RWPE2 (cell line): ENCODE measurements at places on chromosomes 7 and 10.

DNA sequence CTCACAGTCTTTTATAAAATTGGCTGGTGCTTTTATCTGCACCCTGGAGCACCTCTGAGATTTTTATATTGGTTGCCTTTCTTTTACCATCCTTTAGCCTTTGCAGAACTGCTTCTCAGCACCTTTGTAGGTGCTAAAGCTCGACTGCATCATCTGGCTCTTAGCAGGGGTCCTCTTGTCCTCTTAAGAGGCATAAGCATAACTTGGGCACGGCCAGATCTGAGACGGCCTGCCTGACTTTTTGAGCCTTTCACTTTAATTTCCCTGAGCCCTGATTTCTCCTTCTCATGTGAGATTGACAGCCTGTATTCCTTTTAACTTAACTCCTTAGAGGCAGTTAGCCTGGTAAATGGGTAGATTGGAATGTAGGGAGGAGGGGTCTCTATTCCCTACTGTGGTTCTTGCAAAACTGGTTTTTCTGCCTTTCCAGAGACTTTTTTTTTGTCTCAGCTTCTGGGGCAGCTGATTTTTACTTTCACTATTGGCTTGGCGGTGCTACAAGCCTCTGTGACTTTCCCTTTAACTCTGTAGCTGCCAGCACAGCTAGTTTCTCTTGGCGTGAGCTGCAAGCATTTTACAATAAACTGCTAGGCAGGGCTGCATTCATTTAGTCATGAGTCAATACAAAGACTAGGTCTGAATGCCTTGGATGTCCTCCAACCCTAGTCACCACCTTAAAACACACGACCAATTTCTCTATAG lies 24.0 kb downstream of the ZPBP start:
- peak overlapping the region; percentile 2 for H3K27ac ChIP-seq
- no peak for DNase-seq
- peaks cover 2% of the 10 kb centered on the region for H3K4me1 ChIP-seq
- H3K4me3 ChIP-seq: peak overlapping the region; percentile 26

GRCh38 chr10:132148261-132149251 lies 38.2 kb upstream of the DPYSL4 start:
- peak; percentile 50 for DNase-seq
- no peak overlapping the region for H3K4me3 ChIP-seq
- H3K27ac ChIP-seq: no peak overlapping the region

DNA sequence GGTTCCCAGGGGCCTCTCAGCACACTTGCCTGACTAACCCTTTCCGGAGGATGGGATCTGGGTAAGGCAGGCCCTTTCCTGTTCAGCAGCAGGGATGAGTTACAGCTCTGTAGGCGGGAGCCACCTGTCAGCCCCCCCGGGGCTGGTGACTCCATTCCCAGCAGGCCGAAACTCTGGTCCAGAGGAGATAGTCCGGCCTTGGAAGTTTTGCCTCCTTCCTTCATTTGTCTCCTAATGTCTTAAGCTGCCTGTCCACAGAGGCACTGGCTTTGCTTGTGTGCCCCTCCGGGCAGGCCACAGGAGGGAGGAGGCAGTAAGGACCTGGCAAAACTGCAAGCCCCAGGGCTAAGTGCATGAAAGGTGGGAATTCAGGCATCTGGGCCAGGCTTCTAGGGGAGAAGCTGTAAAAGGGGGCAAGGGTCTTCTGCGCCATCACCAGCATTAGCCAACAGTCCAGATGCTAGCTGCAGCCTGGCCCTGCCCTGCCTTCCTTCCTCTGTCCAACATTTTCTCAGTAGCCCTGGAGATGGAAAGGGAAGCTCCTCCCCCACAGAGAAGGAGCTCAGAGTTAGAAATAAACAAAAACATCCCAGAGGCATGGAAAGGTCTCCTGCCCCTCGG lies 1.2 kb downstream of the ADIRF start:
- no peaks in the 10 kb centered on the region for H3K27me3 ChIP-seq
- no peaks in the 10 kb centered on the region; the same call in 1 of the 2 replicates for H3K36me3 ChIP-seq
- peak overlapping the region; percentile 53 for H3K4me3 ChIP-seq
- DNase-seq: no peak

DNA sequence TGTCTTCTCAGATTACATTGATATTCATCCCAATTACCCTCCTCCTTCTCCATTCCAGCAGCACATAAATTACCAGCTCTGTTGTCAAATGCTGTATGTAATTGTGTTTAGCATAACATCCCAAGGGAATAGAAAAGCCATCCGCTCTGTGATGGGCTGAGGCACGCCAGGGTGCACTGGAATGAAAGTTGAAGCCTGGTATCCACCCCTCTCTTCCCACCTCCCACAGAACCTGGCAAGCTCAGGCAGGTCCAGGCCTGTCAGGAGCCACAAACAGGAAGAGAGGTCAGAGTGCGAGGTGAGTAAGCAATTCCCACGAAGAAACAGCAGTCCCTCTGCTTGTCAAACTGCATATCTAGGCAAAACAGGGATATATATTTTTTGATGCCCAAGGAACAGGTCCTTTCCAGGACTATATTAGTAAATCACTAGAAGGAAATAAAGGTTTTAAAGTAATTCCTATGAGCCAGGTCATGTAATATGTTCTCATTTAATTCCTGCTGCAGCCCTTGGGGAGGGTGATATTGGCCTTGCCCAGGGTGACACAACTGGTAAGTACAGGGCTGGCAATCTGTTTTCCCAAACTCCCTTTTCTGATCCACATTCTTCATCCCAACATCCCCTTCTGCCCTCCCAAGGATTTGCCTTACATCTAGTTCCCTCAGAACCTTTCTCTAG lies 155.6 kb upstream of the GHITM start:
- H3K4me3 ChIP-seq: no peak overlapping the region
- H3K4me1 ChIP-seq: peaks cover 5% of the 10 kb centered on the region
- peak; percentile 73 for DNase-seq
- H3K27me3 ChIP-seq: no peaks in the 10 kb centered on the region

- no peak for DNase-seq
- H3K27me3 ChIP-seq: no peaks in the 10 kb centered on the region
- H3K4me3 ChIP-seq: peak overlapping the region; percentile 61
- H3K27ac ChIP-seq: peak overlapping the region; percentile 94
- peaks cover 38% of the 10 kb centered on the region for H3K36me3 ChIP-seq
These were observed 452 bp downstream of the SEMA3C start for GRCh38 chr7:80918399-80918798.

DNA sequence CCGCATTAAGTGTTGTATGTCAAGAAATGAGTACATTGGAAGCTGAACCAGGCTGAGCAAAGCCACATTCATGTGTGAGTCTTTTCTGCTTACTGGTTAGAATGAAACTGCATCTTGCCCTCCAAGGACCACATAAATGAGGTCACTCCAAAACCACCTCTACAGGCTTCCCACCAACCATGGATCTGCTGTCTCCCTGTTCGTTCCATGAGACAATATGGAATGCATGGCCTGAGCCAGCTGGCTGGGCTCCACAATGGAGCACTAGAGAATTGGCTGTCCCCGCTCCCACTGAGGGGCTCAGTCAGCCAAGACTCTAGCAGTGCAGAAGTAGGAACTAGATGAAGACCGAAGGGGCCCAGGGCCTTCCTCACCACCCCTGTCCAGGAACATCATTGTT lies 120.8 kb downstream of the TNS3 start:
- H3K4me1 ChIP-seq: peaks cover 3% of the 10 kb centered on the region
- DNase-seq: no peak
- H3K36me3 ChIP-seq: peaks cover 7% of the 10 kb centered on the region; the same call in 1 of the 2 replicates
- no peaks in the 10 kb centered on the region for H3K27me3 ChIP-seq

DNA sequence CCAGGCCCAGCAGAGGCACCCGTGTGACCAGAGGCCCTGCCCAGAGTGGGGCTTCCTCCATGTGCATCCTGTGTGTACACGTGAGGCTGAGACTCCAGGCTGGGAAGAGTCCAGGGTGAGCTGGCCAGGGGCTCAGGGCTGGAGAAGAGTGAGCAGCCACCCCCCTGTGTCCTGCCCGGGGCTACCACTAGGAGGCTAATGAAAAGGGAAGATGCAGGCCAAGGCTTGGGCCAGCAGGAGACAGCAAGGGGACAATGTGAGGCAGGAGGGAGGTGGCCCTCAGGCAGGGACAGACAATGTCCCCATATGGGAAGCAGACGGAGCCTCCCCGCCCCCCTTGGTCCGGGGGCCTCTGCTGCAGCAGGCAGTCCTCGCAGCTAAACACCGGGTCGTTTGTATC lies 102.0 kb downstream of the HIF1AN start:
- H3K4me1 ChIP-seq: no peaks in the 10 kb centered on the region
- no peak overlapping the region for H3K4me3 ChIP-seq
- H3K27ac ChIP-seq: no peak overlapping the region
- H3K27me3 ChIP-seq: peaks cover 46% of the 10 kb centered on the region
- no peak for DNase-seq

DNA sequence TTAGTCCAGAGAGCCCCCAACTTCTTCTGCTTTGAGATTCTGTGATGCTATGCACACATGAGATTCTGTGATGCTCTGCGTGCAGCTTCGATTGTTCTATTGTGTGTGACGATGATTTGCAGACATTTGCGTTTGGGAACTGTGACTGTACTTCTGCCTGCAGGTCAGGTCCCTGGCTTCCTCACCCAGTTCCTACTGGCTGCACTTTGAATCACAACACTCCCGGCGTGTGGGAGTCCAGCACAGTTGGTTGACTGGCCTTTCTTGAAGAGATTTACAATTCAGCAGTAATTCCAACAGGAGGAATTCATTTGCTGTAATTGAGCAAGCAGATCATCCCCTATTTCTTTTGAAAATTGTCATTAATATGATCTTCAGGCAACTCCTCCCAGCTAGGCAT lies 252.2 kb upstream of the YAE1 start:
- no peak overlapping the region for H3K4me3 ChIP-seq
- H3K27ac ChIP-seq: no peak overlapping the region
- DNase-seq: no peak
- H3K4me1 ChIP-seq: no peaks in the 10 kb centered on the region
- peaks cover 2% of the 10 kb centered on the region for H3K27me3 ChIP-seq
- no peaks in the 10 kb centered on the region for H3K36me3 ChIP-seq

GRCh38 chr7:50469181-50469580 lies 19.0 kb upstream of the FIGNL1 start:
- no peak overlapping the region for H3K27ac ChIP-seq
- H3K27me3 ChIP-seq: no peaks in the 10 kb centered on the region
- no peak for DNase-seq
- H3K36me3 ChIP-seq: no peaks in the 10 kb centered on the region
- H3K4me3 ChIP-seq: no peak overlapping the region

GRCh38 chr7:139358541-139359365 lies 941 bp upstream of the LUC7L2 start:
- DNase-seq: no peak
- H3K27ac ChIP-seq: peak overlapping the region; percentile 89
- H3K4me1 ChIP-seq: peaks cover 18% of the 10 kb centered on the region
- H3K4me3 ChIP-seq: peak overlapping the region; percentile 64
- peaks cover 18% of the 10 kb centered on the region for H3K36me3 ChIP-seq

GRCh38 chr10:43260911-43261577 lies 5.8 kb downstream of the RASGEF1A start:
- H3K27ac ChIP-seq: no peak overlapping the region
- no peaks in the 10 kb centered on the region for H3K36me3 ChIP-seq
- DNase-seq: no peak
- peaks cover 14% of the 10 kb centered on the region for H3K27me3 ChIP-seq
- H3K4me1 ChIP-seq: no peaks in the 10 kb centered on the region
